Nephron progenitor cell (in vitro differentiated cells): ENCODE measurements at places on chromosomes 7 and 10.

DNA sequence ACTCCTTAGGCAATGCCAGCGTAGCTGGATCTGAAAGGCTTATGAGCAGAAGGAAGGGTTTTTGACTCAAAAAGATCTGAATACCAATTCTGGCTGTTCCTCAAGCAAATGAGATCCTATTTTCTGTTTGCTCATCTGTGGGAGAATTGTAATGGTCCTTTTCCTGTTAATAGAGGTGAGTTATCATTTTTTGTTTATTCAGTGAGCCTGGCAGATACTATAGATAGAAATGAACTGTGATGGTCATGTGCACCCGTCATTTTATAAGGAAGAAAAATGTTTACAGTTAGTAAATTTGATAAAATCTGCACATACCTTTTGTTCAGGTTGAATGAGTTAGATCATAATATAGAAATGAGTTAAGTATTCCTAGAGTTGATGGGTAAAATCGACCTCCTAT is 97.7 kb downstream of the ACTR3B start:
- DNase-seq, result no peak

- DNase-seq, result no peak
Measured at GRCh38 chr10:62915158-62915557, 99.0 kb upstream of the EGR2 start.

DNA sequence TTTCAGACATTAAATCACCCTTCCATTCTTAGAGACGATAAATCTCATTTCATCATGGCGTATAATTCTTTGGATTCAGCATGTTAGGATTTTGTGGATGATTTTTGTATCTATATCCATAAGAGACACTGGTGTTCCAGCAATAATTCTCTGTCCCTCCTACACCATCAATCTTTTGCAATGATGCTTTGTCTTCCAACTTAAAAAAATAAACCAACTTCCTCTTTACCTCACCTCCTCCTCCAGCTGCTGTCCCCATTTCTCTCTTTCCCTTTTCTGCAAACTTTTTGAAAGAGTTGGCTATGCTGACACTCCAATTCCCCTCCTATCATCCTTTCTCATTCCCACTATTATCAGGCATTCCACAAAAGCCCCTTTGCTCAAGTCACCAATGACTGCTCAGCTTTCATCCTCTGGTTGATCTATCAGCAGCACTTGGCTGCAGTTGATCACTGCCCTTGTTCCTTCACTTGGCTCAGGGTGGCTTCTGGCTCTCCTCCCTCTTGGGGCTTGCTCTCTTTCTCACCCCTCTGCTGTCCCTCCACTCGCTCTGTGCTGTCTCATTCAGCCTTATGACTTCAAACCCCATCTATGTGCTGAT is 130.0 kb downstream of the ARHGAP22 start:
- DNase-seq, result no peak

DNA sequence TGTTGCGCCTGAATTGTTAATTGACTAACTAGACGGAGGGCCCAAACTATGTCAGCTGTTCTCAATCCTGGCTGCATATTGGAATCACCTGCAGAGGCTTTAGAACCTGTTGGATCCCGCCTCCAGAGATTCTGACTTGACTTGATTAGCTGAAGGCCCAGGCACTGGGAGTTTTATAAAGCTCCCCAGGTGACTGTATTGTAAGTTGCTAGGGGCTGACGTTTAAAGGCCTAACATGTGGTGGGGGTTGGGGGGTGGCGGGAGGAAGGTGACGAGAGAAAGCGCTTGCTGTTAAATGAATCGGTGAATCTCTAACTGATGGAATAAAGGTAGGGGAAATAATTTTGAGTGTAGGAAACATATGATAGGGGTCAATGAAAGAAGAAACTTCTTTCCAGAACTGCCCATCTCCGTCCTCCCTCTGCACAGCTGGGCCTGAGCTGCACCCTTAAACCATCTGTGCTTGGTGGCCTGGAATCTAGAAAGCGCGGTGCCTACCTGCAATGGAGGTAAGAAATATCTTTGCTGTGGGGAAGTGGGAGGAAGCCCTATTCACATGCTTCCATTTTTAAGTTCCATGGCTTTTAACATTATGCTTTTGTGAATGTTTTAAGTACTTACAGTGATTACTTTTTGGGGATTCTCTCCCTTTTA is 225.0 kb upstream of the FAM3C start:
- no peak for DNase-seq

DNA sequence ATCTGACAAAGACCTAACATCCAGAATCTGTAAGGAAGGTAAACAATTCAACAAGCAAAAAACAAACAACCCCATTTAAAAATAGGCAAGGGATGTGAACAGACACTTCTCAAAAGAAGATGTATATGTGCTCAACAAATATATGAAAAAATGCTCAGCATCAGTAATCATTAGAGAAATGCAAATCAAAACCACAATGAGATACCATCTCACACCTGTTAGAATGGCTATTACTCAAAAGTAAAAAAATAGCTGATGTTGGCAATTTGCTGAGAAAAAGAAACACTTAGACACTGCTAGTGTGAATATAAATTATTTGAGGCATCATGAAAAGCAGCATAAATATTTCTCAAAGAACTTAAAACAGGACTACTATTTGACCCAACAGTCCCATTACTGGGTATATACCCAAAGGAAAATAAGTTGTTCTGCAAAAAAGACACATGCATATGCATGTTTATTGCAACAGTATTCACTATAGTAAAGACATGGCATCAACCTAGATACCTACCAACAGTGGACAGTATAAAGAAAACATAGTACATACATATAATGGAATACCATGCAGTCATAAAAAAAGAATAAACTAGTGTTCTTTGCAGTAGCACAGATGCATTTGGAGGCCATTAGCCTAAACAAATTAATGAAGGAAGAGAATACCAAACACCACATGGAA is 980.1 kb downstream of the KCNMA1 start:
- DNase-seq, result no peak

DNA sequence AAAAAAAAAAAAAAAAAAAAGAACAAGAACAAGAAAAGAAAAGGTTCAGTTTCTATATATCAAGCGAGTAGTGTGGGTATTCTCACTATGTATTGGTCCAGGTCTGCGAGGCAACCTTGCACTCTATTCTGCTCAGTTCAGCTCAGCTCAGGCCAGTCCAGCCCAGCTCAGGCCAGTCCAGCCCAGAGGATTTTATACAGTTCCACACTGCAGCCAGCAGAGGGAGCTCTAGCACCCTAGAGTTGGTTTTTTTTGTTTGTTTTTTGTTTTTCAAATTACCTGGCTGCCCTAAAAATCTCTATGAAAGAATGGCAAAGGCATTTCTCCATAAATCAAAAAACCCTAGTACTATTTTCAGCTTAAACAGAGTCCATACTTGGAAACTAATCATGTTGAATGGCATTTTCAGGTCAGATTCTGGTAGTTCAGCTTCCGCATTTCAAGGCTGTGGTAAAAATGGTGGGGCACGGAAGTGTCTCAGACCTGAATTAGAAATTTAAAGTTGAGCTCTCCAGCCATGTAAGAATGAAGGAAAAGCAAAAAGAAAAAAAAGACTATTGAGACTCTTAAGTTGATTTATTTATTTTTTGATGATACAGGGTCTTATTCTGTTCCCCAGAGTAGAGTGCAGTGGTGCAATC is 55.2 kb upstream of the GSDME start:
- DNase-seq, result peak; percentile 67

DNA sequence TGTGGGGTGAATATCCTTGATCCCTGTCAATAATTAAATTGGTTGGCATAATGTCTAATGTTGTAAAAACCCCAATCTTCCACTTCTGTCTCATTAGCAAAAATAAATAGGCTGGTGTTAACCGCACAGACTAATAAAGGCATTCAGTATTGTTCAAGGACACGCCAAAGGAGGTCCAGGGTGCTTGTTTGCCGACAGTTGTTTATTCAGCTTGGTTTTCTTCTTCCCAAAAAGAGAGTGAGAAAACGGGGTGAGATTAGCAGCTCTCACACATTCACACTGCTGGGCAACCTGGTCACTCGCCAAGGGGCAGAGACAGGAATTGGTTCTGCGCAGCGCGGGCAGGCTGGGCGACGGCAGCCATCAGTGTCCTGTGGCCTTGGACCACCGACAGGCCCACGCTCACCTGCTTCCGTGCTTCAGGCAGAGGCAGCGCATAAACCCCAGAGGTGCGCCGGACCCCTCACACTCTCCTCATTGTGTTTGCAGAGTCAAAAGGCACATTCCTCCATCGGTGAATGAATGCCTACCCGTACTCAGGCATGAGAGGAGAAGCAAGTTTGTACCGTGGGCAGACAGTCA is 26.2 kb upstream of the LMBR1 start:
- DNase-seq, result no peak

DNA sequence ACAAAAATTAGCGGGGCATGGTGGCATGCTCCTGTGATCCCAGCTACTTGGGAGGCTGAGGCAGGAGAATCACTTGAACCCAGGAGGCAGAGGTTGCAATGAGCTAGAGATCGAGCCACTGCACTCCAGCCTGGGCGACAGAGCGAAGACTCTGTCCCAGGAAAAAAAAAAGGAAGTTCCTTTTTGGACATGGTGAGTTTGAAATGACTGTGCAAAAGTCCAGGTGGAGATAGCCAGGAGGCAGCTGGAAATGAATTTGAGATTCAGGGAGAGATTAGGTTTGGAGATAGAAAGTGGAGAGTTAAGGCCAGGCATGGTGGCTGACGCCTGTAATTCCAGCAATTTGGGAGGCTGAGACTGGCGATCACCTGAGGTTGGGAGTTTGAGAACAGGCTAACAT is 139.1 kb downstream of the MARCHF5 start:
- no peak for DNase-seq

DNA sequence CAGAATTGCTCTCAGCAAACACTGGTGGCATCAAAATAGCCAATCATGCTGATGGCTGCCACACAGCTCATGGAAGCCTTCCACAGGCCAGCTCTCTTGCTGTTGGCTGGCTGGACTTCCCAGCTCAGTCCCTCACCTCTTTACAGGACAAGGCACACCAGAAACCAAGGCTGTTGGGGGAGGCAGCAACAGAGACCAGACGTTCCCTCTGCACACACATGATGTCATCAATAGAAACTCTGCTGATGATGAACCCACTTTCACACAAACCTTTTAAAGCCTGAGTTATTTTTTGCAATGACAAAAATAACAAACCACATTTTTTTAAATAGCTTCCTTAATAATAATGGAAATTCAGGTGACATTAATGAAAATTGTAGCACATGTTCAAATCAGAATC is 300.9 kb upstream of the C7orf33 start:
- DNase-seq, result no peak

- DNase-seq, result no peak
Measured at GRCh38 chr7:42085531-42085930, 151.5 kb downstream of the GLI3 start.

DNA sequence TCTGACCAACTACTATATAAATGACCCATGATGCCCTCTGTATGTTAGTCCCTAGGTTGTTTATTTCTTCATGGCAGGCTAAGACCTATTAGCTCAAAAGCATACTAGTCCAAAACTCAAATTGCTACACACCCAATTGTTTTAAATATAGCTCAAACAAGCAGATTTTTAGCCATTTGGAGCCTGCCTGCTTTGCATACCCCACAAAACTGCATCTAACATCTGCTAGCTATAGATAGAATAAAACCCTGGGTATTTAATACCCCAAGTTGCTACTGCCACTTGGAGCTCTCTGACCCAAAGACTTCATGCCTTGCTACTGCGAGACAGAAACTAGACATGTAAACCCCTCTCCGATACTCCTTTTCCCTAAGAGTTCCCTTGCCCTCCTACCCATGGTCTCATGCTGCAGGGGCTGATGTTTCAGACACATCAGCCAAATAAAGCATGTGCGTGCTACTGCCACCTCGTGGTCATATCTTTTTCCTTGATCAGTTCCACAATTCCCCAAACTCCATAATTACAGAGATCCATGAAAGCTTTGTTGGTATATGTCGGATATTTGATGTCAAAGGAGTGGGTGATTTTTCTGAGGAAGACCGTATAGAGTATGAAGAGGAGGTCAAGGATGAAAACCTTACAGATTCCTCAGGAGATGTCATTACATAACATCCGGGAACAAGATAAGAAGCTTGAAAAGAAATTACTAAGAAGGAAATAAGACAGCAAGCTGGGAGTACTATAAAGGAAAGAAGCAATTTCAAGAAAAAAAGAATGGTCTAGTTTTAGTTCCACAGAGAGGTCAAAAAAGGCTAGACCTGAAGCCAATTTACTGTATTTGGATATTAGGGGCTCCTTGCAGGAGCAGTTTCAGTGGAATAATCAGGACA is 386.6 kb downstream of the SH2D4B start:
- DNase-seq, result peak; percentile 66

DNA sequence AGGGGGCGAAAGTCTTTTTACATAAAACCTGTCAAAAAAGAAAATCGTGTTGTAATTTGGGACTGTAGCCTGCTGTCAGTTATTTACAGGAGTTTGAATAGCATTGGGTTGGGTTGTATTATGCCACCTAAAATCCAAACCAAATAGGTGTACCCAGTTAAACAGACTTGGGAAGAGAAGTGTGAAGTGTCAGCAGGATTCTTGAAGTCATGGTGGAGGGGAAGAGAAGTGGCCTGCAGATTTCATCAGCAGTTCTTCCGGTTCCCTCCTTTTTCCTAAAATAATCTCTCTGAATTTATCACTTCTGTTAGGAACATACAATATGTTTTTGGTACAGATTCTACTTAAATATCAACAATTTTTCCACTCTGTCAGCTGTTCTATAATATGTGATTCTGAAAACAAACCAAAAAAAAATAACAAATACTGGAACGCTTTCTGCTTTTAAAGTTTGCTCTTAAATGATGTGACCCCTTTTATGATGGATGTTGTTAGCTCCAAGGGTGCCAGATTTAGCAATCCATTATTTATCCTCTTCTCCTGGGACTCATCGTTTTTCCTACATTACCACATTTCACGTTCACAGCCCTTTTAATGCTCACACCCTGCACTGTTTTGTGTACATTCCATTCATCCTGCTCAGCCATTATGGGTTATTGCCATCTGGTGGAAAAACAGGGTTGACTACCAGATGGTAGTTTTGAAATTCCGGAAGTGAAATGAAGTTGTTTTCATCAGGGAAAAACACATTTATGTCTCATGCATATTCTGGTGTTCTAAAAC is 18.7 kb upstream of the ARHGAP12 start:
- no peak for DNase-seq

DNA sequence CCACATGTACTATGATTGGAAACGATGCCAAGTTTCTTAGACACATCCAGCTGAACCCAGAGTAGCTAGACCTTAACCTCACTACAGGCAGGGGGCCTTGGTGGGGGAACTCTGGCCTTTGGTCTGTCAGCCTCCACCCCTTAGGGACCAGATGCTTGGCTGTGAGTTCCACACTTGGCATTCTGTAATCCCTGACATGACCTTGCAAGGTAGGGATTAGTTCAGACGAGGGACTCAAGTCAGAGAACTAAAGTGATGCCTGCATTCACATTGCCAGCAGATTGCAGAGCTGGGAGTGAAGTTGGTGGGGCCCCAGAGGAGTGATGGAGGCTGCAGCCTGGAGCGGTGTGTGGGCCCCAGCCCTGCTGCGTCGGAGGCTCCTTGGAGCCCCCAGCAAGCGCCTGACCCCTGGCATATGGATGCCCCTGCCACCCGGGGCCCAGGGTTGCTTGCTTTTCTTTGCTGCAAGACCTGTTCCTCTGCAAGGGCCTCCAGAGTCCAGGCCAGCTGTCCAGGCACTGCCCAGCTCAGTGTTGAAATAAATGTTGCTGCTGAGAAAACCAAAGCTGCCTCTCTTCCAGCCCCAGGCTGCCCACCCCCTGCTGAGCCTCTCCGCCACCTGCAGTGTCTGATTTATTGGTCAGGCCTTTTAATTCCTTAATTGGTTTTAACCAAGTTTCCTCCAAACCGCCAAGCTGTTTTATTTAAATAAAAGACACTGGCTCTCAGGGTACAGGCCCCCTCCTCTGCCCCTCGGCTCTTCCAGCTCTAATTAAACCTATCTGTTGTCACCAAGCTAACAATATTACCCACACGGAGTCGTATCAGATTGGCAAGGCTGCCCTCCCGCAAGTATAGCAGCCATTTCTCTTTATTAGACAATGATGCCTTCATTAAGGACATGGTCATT is 4.7 kb downstream of the NPTX2 start:
- DNase-seq, result no peak
